ENCODE measurements at places on chromosomes 11 and 22. TPM values are rescaled to one million over a fixed set of nuclear protein-coding genes. Genes with fewer than 3 reads are reported as not detected.
A peak's percentile ranks its signal among the peaks of the same experiment; 100 is the strongest.

FSHB gene
- not detected for total RNA-seq

DNA sequence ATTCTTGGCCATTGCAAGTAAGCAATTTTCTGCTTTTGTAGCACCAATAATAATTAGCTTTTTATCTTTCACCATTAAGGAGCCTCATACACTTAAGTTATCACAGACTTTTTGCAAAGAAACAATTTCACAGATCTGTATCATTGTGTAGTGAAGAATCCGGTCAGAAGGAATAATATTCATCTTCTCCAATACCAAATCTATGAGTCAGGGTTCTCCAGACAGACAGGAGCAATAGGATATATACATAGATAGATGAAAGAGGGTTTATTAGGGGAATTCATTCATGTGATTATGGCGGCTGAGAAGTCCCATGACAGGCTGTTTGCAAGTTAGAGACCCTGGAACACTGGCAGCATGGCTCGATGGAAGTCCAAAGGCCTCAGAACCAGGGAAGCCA is 82.9 kb upstream of the UBASH3B start:
- no peak for DNase-seq
- no peaks in the 10 kb centered on the region for H3K36me3 ChIP-seq
- H3K27me3 ChIP-seq, result peaks cover 3% of the 10 kb centered on the region
- no peak overlapping the region for H3K27ac ChIP-seq
- no peak overlapping the region for H3K4me3 ChIP-seq
- H3K4me1 ChIP-seq, result no peaks in the 10 kb centered on the region

GRCh38 chr11:8913961-8914660 is 3.1 kb downstream of the AKIP1 start:
- H3K27me3 ChIP-seq, result peaks cover 8% of the 10 kb centered on the region
- H3K4me3 ChIP-seq, result no peak overlapping the region
- peaks cover 10% of the 10 kb centered on the region for H3K36me3 ChIP-seq
- DNase-seq, result peak; percentile 60

DNA sequence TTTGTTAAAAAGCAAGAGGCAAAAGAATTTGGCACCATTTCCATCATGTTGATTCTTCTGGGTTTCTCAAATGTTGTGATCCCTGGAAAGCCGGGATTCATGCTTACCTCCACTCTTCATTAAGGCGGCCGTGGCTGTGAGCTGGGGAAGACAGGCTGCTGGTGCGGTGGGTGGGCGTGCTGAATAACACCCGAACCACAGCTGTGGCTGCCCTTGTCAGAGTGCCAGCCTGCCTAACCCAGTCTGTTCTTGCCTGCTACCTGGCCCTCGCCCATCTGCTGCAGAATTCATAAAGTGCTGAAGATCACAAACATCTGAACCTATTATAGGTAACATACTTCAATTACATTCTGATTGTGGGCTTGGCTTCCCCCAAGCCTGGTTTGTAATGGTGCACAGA is 95.8 kb upstream of the RCN1 start:
- no peak overlapping the region for H3K27ac ChIP-seq
- no peaks in the 10 kb centered on the region for H3K36me3 ChIP-seq
- no peaks in the 10 kb centered on the region for H3K27me3 ChIP-seq
- H3K4me3 ChIP-seq, result no peak overlapping the region
- DNase-seq, result no peak

GRCh38 chr11:43706631-43707030 is 26.1 kb downstream of the HSD17B12 start:
- H3K27me3 ChIP-seq, result peaks cover 2% of the 10 kb centered on the region
- no peak overlapping the region for H3K4me3 ChIP-seq
- H3K4me1 ChIP-seq, result peaks cover 8% of the 10 kb centered on the region
- no peak overlapping the region for H3K27ac ChIP-seq

PHLDA2 gene
- 8.1 TPM for total RNA-seq

DNA sequence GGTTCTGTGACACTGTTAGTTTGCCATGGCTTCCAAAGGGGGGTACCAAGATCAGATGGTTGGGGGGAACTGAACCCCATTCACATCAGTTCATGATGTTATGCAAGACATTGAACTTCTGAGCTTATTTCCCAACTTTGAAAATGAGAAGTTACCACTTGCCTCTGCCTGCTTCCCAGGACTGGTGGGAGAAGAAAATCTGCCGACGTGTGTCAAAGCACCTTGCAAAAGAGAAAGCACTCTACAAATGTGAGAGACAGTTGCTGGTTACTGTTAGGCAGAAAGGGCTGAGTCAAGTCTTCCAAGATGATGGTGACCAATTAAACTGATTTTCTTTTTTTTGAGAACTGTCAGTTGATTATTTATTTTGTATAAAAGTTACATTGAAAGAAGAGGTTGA is 45.6 kb downstream of the SMCO4 start:
- DNase-seq, result no peak
- peaks cover 11% of the 10 kb centered on the region for H3K4me1 ChIP-seq
- H3K27me3 ChIP-seq, result peaks cover 1% of the 10 kb centered on the region
- H3K27ac ChIP-seq, result no peak overlapping the region
- H3K36me3 ChIP-seq, result peaks cover 12% of the 10 kb centered on the region

TMEM151A gene
- not detected for total RNA-seq

GRCh38 chr11:68138237-68138636 is 17.0 kb upstream of the CHKA start:
- H3K4me3 ChIP-seq, result no peak overlapping the region
- peaks cover 15% of the 10 kb centered on the region for H3K36me3 ChIP-seq
- H3K27me3 ChIP-seq, result peaks cover 18% of the 10 kb centered on the region
- DNase-seq, result no peak
- no peaks in the 10 kb centered on the region for H3K4me1 ChIP-seq

- DNase-seq, result no peak
- peaks cover 5% of the 10 kb centered on the region for H3K4me1 ChIP-seq
- peaks cover 10% of the 10 kb centered on the region for H3K27me3 ChIP-seq
- H3K27ac ChIP-seq, result no peak overlapping the region
Measured at GRCh38 chr22:43302531-43303041, 40.6 kb downstream of the SCUBE1 start.

DNA sequence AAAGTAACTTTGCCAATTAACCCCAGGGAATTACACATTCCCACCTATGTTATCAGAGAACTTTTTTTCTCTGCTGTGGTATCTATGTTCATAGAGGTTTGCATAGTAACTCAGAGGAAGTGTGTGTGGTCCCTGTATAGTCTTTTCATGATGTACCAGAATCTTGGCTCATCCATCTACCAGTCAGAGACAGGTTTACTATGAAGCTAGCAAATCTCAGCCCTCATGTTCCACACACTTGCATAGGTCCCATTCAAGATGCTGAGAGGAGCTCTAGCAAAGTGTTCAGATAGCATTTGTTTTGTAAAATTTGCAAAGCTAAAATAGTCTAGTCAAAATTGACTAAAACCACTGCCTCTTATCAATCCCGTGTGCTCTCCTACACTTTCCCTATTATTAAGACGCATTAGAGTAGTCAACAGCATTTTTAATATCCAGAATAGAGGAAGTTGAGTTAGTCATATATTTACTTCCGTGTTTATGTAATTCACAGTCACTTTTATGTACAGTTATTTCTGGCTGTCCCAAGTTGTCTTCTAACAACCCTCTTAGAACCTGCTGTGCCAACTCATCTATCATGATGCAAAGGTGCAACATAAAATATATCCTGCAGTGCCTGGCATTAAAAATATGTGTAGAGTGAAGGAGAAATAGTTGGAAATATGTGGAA is 184.2 kb downstream of the FAM76B start:
- H3K27me3 ChIP-seq, result peaks cover 1% of the 10 kb centered on the region
- DNase-seq, result no peak
- no peak overlapping the region for H3K27ac ChIP-seq
- H3K4me3 ChIP-seq, result no peak overlapping the region

DDIAS gene
- total RNA-seq, result 11.2 TPM

SLC6A5 gene
- total RNA-seq, result not detected

WBP2NL gene
- not detected for total RNA-seq

- H3K36me3 ChIP-seq, result no peaks in the 10 kb centered on the region
- H3K27ac ChIP-seq, result no peak overlapping the region
- no peak overlapping the region for H3K4me3 ChIP-seq
- no peak for DNase-seq
- H3K27me3 ChIP-seq, result no peaks in the 10 kb centered on the region
Measured at GRCh38 chr11:85123752-85124231, 503.4 kb downstream of the DLG2 start.

P2RY2 gene
- total RNA-seq, result 0.10 TPM

- peaks cover 7% of the 10 kb centered on the region for H3K27me3 ChIP-seq
- H3K4me3 ChIP-seq, result no peak overlapping the region
- no peaks in the 10 kb centered on the region for H3K4me1 ChIP-seq
- peaks cover 15% of the 10 kb centered on the region for H3K36me3 ChIP-seq
- DNase-seq, result no peak
Measured at GRCh38 chr22:46363611-46364321, 28.3 kb downstream of the TRMU start.

SYNGR1 gene
- 2.9 TPM for total RNA-seq

GRCh38 chr11:86214710-86215109 is 29.8 kb upstream of the EED start:
- no peak overlapping the region for H3K4me3 ChIP-seq
- no peaks in the 10 kb centered on the region for H3K36me3 ChIP-seq
- no peaks in the 10 kb centered on the region for H3K27me3 ChIP-seq
- H3K4me1 ChIP-seq, result no peaks in the 10 kb centered on the region
- H3K27ac ChIP-seq, result no peak overlapping the region

GRCh38 chr11:57511741-57512430 is 3.6 kb downstream of the SLC43A1 start:
- H3K4me3 ChIP-seq, result no peak overlapping the region
- H3K27me3 ChIP-seq, result peaks cover 11% of the 10 kb centered on the region
- no peak for DNase-seq
- no peak overlapping the region for H3K27ac ChIP-seq

- no peak overlapping the region for H3K27ac ChIP-seq
- H3K36me3 ChIP-seq, result no peaks in the 10 kb centered on the region
- H3K4me3 ChIP-seq, result no peak overlapping the region
- no peak for DNase-seq
- peaks cover 4% of the 10 kb centered on the region for H3K27me3 ChIP-seq
Measured at GRCh38 chr11:114122686-114123085, 63.2 kb downstream of the ZBTB16 start.

DNA sequence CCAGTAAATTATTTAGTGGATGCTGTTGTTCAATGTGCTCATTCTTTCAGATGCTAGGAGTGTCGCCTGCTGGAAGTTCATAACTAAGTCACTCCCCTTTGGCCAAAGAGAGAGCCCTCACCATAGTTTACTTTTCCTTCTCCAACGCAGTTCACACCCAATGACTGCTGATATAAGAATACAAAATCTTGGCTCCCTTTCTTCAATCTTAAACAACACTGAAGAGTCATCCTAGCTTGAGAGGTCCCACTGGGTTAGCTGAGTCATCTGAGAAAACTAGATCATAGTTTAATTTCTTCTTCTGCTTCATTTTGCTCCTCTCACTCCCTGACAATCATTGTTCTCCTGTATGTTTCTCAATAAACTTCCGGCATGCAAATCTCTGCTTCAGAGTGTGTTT is 5.4 kb upstream of the OR52L1 start:
- peaks cover 2% of the 10 kb centered on the region for H3K27me3 ChIP-seq
- H3K36me3 ChIP-seq, result no peaks in the 10 kb centered on the region
- DNase-seq, result no peak
- no peak overlapping the region for H3K27ac ChIP-seq
- H3K4me3 ChIP-seq, result no peak overlapping the region

DNA sequence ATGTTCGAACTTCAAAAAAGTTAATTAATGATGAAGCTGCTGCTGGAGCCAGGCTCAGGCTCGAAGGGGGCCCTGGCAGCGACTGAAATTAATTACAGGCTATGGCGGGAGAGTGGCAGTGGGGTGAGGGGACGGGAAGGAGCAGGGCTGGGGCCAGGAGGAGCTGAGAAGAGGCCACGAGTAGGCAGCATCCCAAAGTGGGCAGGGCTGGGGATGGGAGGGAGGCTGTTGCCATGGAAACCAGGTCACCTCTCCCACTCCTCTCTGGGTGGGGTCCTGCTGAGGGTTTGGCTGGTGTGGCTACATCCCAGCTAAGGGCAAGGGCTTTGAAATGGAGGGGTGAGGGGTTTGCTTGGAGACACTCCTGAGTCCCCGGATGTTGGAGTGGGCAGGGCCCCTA is 23.9 kb downstream of the CACNA1I start:
- no peak overlapping the region for H3K4me3 ChIP-seq
- no peak for DNase-seq
- H3K36me3 ChIP-seq, result no peaks in the 10 kb centered on the region

UPB1 gene
- 0.13 TPM for total RNA-seq

GRCh38 chr11:108500721-108501120 is 2.5 kb upstream of the POGLUT3 start:
- H3K27me3 ChIP-seq, result peaks cover 8% of the 10 kb centered on the region
- no peaks in the 10 kb centered on the region for H3K36me3 ChIP-seq
- peaks cover 10% of the 10 kb centered on the region for H3K4me1 ChIP-seq
- DNase-seq, result no peak

GRCh38 chr22:27130906-27131305 is 473.5 kb downstream of the MIAT start:
- no peak for DNase-seq
- H3K27ac ChIP-seq, result no peak overlapping the region
- peaks cover 8% of the 10 kb centered on the region for H3K4me1 ChIP-seq
- no peaks in the 10 kb centered on the region for H3K27me3 ChIP-seq
- H3K4me3 ChIP-seq, result no peak overlapping the region

Measured in endothelial cell (in vitro differentiated cells).